ENCODE measurements at places on chromosomes 16 and 17.

GRCh38 chr17:57341611-57342540 lies 85.6 kb downstream of the MSI2 start:
- no peak for DNase-seq

- no peak for DNase-seq
These were observed 30.7 kb downstream of the PIMREG start for GRCh38 chr17:6474906-6475305.

GRCh38 chr17:34651402-34651811 lies 72.0 kb downstream of the TMEM132E start:
- no peak for DNase-seq

GRCh38 chr17:61467416-61468262 lies 15.4 kb downstream of the TBX4 start:
- no peak for DNase-seq

GRCh38 chr16:12781777-12782176 lies 21.9 kb downstream of the CPPED1 start:
- no peak for DNase-seq

DNA sequence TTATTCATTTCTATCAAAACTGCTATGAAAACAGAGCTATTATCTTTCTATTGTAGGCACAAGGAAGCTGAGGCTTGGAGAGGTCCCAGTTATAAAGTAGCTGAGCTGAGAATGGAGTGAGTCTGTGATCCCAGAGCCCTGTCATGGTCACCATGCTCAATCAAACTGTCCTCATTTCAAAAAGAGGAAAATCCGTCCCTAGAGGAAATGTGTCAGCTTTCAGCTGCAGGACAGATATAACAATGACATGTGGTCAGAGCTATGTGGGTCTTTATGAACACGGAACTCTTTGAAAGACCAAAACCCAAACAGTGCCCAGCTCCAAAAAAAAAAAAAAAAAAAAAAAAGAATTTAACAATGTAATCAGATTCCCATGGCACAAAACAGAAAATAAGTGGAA lies 266.1 kb downstream of the XYLT1 start:
- no peak for DNase-seq

DNA sequence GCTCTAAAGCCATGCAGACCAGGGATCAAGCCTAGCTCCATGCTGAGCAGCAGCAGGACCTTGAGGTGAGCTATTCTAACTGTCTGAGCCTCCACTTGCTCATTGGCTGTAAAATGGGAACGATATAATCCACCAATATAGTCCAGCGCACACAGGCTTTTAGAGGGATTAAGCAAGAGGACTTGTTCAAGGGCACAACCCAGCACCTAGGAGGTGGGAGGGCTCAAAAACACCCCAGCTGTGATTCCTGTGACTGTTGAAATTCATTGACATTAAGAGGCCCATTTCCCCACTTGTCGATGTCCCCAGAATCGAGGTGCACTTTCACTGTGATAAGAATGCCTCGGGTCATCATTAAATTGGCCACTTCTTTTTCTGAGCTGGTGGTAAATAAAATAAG lies 4.1 kb downstream of the USH1G start:
- no peak for DNase-seq

- DNase-seq, result no peak
These were observed 46.8 kb downstream of the TMEM235 start for GRCh38 chr17:78278139-78278741.

DNA sequence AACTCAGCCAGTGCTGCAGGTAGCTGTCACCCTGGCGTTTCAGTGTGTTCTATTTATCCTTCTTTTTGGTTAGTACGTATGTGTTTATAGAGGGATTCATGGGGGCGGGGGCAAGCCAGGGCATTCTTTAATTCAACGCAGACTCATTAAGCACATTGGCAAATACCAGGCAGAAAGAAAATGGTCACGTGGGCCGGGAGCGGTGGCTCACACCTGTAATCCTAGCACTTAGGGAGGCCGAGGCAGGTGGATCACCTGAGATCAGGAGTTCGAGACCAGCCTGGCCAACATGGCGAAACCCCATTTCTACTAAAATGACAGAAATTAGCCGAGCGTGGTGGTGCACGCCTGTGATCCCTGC lies 69.1 kb downstream of the HAPSTR1 start:
- DNase-seq, result no peak

DNA sequence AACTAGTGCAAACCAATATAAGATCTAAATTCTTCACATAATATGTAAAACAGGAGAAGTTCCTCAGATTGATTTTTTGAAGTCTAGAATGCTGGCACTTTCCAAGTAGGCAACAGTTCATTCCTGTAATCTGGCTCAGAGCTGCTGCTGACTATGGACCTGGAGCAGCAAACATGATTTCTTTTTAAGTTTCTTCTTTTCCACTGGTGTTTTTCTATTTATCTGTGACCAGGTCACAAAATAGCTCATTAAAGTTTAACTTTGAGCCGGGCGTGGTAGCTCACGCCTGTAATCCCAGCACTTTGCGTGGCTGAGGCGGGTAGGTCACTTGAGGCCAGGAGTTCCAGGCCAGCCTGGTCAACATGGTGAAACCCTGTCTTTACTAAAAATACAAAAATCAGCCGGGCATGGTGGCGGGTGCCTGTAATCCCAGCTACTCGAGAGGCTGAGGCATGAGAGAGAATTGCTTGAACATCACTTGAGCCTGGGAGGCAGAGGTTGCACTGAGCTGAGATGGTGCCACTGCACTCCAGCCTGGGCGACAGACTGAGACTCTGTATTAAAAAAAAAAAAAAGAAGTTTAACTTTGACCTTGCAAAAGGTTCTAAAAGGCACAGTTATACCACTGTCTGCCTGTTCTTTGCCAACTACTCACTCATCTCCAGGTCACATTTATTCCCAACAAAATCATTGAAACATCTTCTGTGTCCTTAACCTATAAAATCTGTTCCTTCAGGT lies 29.4 kb upstream of the SLC13A2 start:
- no peak for DNase-seq

DNA sequence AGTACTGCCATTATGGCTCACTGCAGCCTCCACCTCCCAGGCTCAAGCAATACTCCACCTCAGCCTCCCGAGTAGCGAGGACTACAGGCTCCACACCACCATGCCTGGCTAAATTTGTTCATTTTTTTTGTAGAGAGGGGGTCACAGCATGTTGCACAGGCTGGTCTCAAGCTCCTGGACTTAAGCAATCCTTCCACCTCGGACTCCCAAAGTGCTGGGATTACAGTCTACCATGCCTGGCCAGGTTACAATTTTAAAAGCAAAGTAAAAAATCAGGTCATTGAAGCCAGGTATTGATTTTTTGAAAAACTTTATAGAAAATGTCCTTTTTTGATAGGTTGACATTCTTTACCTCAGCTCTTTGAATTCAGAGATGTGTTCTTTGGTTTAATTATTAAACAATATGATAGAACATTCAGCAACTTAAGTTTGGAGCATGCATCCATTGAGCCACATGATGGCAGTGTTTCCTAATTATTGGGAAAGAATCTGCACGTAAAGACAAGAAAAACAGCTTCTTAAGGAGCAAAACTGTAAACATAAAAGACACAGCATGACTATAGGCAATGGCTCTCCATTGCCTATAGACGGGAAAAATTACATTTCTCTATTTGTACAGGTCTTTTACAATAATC lies 1.7 kb upstream of the SLC16A11 start:
- DNase-seq, result no peak

- DNase-seq, result no peak
These were observed 74.1 kb downstream of the SOCS1 start for GRCh38 chr16:11181899-11182279.

- no peak for DNase-seq
These were observed 27.2 kb upstream of the MEAK7 start for GRCh38 chr16:84531671-84532111.

DNA sequence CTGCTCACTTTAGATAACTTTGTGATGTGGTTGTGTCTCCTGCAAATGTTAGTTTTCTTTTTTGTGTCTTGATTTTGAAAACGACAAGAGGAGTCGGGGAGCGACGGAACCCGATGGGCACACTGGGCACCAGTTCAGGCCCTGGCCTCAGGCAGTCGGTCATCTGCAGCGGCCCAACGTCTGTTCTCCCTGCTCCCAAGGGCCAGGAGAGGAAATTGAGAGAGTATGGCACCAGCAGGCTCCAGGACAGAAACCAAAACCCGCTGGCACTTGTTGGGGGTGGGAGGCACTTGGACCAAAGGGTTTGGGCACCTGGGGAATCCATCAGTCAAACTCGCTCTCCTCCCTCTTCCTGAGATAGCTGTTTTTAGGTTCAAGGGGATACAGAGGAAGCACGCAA lies 17.2 kb downstream of the RBFOX3 start:
- no peak for DNase-seq

DNA sequence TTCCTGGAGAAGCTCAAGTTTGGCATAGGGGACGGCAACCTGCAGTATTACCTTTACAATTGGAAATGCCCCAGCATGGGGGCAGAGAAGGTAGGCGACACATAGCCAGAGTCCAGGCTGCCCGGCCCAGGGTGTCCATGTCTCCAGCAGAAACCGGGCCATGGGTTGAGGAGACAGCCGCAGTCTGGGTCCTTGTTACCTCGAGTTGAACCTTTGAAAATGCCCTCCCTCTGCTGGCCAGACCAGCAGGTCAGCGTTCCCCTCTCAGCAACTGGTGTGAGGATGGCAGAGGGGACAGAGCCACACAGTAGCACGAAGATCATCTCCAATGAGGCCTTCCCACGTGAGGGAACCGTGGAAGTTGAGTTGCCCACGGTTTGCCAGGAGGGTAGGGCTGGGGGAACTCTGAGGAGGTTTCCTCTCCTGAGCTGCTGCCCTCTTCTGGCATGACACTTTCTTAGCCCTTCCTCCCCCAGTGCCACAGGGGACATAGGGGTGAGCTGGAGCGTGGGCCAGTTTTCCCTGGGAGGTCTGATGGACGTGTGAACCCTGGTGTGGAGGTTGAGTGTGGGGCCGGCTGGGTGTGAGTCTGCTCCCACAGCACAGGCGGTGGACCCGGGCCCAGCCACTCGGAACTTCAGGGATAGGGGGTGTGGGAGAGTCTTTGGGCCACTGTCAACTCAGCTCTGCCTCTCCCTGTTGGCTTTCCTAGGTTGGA lies 27.2 kb downstream of the PLCD3 start:
- DNase-seq, result no peak

DNA sequence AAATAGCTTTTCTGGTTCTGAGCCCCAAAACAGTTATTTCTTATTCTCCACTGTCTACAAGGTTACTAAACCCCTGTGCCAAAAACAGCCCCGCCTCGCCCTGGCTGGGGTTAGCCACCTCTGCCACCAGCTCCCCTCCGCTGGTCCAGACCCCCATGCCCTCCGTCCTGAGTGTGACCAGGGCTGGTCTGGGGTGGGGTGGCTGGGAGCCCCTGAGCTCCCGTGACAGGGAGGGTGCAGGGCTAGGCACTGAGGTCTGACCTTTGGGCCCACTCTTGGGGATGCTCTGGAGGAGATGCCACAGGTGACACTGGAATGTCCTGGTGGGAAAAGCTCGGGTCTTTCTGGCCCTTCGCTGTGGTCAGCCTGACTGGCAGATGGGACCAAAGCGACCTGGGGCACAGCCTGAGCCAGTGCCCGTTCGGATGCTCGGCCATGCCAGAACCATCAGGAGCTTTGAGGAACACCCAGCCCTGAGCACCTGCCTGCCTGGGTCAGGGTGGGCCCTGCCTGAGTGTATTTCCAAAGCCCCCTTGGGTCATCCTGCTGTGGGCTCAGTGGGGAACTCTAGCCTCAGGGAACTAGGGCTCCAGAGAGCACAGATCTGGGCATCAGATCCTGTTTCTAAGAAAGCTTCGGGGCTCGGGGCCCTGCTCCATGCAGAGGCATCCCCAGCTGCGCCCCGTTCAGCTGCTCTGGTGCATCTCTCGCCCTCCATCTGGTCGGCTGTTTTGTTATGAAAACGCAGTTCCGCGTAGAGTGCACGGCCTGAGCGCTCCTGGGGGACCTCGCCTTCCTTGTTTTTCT lies 72.1 kb upstream of the GNG13 start:
- no peak for DNase-seq

All from activated T-helper 1 cell treated with anti-CD3 and anti-CD28 coated beads, Interleukin-2, amount 50 U/mL, for 16 hours (primary cell).